Kidney glomerular epithelial cell (primary cell): ENCODE measurements at places on chromosomes 1 and 21.

DNA sequence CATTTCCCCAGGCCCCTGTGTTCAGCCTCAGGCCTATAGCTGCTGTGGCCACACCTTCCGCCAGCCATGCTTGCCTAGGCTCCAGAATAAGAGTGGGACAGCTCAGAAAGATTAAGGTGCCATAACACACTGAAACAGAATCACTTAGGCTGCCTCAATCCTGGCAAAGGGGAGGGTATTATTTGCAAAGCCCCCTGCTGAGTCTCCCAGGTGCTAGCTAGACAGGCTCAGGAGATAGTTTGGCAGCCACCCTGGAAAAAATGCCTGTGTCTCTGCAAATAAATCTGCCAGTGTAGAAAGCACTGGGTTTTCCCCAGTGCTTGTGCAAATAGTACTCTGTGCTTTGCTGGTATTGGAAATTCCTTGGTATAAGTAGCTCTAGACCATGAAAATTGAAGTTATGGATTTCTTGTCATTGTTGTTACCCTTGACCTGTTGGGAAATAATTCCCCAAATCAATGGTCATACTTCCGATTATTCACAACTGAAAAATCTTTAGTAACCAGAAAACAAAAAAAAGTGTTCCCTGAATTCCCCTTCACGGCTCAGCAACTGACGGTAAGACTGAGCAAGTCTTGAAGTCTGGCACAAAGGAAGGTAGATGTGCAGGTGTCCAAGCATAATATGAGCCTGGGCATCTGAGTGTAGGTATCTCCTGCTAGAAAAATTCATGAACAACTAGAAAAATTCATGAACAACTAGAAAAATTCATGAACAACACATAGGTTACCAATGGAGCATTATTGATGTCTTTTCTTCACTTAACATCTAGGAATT lies 56.9 kb downstream of the PROX1 start:
- DNase-seq = no peak

DNA sequence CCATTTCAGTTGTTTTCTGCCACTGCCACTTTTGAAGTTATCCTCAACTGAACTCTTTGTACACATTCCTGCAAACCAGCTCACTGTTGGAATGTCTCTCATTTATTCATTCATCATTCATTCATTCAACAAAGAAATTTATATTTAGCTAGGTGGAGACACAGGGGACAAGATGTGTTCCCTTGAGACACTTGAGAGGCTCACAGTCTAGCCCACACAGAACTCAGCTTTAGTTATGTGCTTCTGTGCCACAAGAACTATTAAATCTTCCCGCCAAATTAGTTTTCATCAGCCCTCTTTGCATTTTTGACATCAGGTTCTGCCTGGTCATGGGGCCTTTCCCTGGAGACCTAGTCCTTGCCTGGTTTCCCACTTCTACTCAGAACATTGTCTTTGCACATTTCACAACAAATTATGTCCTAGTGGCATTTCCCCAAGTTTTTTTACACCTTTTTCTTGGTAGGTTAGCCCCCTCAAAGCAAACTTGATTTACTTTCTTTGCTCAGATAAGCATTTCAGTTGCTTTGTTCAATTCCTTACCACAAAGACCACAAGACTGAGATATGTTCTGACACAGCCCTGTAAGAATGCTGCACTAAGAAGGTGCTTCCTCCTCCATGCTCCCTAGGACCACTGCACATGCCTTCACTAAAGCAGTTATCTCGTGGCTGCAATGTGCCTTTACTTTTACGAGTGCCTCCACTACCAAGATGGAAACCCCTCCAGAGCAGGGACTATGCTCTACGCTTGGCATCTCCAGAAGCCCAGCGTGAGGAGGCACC lies 31.0 kb downstream of the ILDR2 start:
- DNase-seq = peak; percentile 85

DNA sequence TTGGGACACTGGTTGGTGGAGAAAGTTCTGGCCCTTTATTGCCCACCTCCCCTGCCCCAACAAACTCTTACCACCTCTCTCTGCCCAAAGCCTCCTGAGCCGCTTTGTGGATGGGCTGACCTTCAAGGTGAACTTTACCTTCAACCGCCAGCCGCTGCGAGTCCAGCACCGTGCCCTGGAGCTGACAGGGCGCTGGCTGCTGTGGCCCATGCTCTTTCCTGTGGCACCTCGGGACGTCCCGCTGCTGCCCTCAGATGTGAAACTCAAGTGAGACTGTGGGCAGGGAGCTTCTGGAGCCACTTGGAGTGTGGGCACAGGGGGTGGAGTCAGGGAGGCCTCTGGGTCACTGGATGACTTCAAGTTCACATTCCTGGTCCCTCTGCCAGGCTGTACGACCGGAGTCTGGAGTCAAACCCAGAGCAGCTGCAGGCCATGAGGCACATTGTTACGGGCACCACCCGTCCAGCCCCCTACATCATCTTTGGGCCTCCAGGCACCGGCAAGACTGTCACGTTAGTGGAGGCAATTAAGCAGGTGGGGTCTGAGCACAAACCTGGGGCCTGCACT lies 12.5 kb downstream of the RHOC start:
- DNase-seq = no peak

DNA sequence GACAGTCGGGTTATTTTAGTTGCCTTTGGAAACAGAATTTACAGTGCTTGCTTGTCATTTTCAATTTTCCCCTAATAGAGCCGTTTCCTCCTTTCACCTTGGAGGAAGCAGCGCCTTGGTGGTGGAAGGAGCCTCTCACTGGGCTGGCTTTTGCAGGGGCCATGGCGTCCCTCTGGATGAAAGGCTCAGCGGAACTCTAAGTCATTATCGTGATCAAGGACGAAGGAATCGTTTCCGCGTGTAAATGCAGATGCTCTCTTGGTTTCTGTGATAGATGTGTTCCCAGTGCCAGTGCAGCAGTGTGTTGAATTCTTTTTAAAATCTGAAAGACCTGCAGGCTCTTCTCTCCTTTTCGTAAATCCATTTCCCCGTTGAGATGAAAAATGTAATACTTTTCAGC lies 126.2 kb upstream of the LMO4 start:
- no peak for DNase-seq

- DNase-seq = no peak
These were observed 27.5 kb upstream of the DNAJC6 start for GRCh38 chr1:65281846-65282245.

DNA sequence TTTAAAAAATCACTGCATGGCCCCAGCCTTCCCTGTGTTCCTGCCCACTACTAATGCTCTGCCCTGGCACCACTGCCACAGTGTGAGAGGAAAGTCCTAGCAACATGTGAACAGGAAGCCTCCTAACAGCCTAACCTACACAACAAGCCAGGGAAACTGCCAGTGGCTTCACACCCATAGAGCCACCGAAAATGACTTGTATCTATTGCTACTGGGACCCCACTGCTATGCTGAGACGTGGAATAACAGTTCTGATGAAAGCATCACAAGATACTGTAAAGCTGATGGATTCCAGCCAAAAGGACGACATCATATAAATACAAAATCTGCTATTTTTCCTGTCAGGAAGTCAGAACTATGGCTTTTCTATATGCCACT lies 74.9 kb downstream of the JAK1 start:
- no peak for DNase-seq

- DNase-seq = no peak
These were observed 12.2 kb downstream of the METTL13 start for GRCh38 chr1:171793636-171794035.

DNA sequence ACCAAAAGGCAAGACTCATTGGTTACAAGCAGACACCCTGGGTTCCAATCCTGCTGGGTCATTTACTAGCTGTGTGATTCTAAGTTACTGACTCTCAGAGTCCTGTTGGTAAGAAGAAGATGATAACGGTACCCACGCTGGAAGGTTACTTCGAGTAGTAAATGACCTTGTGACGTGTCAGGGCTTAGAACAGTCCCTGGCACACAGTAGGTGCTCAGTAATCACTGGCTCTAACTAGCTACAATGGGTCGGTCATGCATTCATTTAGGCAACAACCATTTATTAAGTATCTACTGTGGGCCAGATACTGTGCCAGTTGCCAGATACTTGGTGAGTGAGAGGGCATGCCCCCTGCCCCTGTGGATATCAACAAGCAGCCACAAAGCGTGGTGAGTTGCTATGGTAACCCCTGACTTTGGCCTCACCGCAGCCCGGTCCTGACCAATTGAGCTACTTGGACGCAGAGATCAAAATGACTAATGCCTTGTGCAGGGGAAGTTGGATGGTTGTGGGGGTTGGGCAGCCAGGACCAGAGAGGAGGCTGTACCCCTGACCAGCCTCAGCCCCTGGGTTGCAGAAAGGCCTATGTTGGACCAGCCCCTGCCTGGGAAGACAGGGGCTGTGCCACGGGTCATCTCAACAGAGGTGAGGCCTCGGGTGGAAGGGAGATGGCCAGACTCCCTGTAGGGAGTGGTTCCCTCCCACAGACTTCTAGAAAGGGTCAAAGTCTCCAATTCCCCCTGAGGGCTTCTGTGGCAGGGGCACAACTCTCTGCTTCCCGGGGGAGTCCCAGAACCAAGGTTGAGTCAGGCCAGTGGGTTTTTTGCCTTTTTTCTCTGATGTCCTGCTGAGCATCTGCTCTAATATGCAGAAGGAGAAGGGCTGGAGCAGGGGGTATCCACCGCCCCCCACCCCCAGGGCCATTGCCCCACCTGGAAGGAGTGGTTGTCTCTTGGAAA lies 16.0 kb downstream of the DHRS3 start:
- peak; percentile 55 for DNase-seq

GRCh38 chr1:58982259-58982998 lies 198.6 kb upstream of the JUN start:
- no peak for DNase-seq

DNA sequence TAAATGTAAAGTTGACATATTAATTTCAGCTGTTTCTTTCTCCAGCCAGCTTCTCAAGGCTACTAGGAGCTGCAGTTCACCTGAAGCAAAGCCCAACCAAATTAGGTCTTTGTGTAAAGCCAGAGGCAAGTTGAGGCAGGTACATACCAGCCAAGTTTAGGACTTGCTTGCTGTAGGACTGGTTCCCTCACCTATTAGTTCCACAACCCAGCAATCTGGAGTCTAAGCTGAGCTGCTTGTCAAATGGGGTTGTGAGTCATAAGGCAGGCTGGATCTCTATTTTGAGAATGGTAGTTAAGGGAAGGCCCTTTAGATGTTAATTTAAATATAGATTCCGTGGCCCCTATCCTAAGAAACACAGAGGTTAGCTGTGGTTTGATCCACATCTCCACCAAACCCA lies 7.6 kb upstream of the FLG2 start:
- DNase-seq = no peak

DNA sequence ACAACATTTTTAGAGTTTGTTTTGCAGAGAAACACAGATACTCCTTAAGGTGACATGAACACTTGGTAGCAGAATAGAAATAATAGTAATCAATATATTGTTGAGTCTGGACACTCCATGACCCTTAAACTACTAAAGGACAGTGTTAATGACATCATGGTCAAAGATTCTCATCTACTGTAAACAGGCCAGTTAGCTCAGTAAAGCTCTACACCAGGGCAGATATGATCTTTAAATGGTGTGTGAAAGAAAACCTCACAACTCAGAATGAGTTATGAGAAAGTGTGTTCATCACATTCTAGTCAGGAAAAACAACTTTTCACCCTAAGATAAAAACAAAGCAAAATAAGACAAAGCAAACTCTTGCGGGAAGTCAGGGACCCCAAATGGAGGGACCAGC lies 58.1 kb upstream of the ADAMTS5 start:
- DNase-seq = no peak

GRCh38 chr1:44294588-44295007 lies 60.5 kb downstream of the ERI3 start:
- DNase-seq = no peak

DNA sequence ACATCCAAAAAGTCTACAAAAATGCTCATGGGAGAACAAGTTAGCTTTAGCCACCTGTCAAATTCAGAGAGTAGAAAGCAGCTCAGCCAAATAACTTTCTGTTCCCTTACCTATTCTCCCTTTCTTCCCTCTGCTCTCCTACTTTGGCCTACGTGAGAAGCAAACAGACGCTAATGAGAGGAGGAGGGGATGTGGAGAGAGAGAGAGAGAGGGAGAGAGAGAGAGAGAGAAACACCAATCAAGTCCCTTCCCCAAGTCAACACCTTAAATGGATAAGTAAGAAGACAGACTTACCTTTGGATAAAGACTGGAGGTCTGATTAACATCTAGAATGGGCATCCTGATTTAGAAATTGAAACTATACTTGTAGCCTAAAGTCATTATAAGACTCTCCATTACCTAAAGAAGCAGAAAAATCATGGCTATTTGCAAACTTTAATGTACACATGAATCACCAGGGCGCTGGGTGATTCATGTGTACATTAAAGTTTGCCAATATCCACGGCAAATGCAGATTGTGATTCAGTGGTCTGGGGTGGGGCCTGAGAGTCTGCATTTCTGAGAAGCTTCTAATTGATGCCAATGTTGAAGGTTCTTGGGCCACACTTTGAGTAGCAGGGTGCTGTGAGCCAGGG lies 13.1 kb upstream of the DUSP12 start:
- no peak for DNase-seq

GRCh38 chr21:14826630-14827029 lies 238.2 kb downstream of the NRIP1 start:
- DNase-seq = no peak

DNA sequence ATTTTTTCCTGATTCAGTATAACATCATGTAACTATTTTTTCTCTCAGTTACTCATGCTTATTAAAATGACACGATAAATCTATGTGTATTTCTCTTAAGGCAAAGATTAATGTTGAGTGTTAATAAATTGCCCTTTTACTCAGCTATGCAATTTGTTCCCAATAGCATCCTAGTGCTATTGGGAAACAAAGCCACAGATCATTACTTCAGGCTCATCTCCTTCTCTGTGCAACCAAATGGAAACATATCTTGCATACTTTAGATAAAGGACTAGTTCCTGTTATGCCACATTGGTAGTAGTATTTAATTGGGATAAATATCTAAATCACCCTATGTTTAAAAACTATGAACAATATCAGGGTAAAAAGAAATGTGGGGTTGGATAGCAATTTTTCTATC lies 106.2 kb downstream of the PLPPR4 start:
- DNase-seq = peak; percentile 18

GRCh38 chr1:2228694-2229036 lies 546 bp downstream of the SKI start:
- DNase-seq = no peak

- no peak for DNase-seq
These were observed 91.7 kb upstream of the PGBD5 start for GRCh38 chr1:230517786-230518185.

DNA sequence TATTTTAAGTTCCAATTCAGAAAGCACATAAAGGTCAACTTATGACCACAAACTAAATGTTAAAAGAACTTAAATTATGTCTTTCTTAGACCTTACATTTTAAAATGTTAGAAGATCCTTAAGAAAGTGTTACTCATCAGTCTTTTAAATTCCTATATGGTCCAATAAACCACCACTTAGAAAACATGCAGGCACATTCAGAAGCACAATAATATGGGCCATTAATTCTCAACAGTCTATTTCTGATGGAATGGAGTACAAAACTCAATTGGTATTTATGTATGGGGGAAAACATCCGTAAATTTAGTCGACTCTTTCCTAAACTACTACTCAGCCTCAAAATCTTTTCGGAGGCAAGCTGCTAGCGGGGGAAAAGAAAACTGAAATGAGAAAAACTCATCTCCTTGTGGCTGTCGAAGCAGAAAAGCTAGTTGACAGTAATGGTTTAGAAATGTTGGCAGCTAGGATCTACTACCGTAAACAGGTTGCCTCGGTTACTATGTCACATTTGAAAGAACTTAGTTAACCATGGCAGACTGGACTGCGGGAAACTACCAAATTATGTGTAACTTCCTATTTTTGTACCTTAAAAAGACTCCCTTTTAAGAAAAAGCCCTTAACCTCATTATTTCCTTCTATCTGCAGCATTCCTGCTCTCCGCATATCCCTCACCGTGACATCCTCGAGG lies 1.0 kb downstream of the TRMT1L start:
- peak; percentile 76 for DNase-seq
